ENCODE measurements at places on chromosomes 11 and 22. TPM values are rescaled to one million over a fixed set of nuclear protein-coding genes. Genes with fewer than 3 reads are reported as not detected.

The P4HA3 gene
- 37.4 TPM for total RNA-seq

The MMP11 gene
- 7.3 TPM for total RNA-seq

The BEST1 gene
- not detected for total RNA-seq

The OVCH2 gene
- not detected for total RNA-seq

DNA sequence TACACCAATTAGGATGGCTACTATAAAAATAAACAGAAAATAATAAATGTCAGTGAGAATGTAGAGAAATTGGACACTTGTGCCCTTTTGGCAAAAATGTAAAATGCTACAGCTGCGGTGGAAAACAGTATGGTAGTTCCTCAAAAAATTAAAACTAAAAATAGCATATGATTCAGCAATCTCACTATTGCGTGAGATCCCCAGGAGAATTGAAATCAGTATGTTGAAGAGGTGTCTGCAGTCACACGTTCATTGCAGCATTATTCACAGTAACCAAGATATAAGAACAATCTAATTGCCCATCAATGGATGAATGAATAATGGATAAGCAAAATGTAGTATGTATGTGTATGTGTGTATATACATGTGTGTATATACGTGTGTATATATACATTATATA, 6.8 kb downstream of the OR52N2 start:
- DNase-seq: no peak

DNA sequence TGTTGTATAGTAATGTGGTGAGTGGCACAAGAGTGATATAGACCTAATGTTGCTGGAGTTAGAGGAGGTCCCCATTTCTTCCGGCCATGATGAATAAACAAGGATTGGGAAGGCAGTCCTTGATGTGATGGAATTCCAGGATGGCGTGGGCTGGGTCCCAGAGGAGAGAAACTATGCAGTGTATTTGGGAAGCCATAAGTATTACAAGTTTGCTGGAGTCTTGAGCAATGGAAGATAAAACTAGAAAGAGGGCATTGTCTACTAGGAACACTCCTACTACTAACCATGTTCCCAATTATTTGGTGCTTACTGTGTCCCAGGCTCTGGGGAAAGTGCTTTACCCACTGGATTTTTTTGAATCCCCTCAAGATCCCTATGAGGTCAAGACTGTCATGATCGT, 20.0 kb downstream of the LDLRAD3 start:
- DNase-seq: no peak

GRCh38 chr11:69492201-69492991, 10.9 kb downstream of the LINC01488 start:
- no peak for DNase-seq

- no peak for DNase-seq
These were observed at the start of gene FIBIN for GRCh38 chr11:26993965-26994457. Gene FIBIN, plus strand, starts transcription at chr11:26994112. Its CDS starts 415 bp downstream, at chr11:26994527.

GRCh38 chr22:42509548-42509947, 10.0 kb downstream of the RRP7A start:
- DNase-seq: no peak
